ENCODE measurements at places on chromosomes 4 and X.
A peak's percentile ranks its signal among the peaks of the same experiment; 100 is the strongest.

GRCh38 chr4:147928400-147928799 lies 196.5 kb downstream of the ARHGAP10 start:
- DNase-seq = no peak

DNA sequence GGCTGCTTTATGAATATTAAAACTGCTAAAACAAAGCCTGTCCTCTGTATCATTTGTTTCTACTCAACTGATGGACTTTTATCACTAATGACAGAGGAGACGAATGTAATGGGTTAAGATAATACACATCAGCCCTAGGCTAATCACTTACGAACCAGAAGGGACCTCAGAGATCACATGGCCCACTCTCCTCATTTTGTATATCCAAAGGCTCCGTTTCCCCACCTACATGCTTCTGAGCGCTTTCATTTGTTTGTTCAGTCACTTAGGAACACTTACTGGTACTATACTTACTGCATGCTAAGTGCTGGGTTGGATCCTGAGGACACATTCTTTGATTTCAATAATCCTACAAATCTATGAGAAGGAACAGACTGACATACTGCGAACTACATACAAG lies 169.3 kb downstream of the CEP135 start:
- no peak for DNase-seq

DNA sequence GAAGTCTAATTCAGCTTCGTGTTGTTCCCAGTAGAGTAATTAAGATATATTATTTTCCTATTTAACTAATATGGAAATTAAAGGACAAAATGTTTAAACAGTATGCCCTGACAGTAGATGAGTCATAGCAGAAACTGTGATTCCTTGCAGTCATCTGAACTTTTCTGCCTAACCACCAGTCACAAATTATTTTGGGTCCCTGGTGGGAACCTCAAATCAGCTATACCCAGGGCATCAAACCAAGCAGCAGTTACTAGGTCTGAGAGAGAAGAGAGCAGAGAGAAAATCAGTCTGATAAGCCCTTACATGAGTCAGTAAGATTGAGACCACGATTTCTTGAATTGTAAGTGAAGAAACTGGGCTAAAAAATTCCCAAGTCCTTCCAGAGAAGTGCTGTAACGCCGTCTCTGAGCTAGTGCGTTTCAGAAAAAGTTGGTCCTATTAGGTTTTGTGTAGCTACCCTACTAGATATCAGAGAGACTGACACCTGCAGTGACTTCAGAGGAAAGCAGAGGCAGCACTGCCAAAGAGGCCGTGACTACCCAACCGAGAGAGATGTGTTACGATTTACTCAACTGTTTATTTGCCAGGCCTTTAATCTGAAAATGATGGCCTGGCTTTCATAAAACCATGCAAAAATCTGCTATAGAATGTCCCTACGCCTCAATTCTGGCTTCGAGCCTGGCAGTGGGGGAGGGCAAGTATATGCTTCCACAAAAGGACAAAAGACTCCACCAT lies 21.7 kb upstream of the GPM6A start:
- DNase-seq = peak; percentile 81

GRCh38 chr4:110617075-110617640 lies 5.7 kb downstream of the PITX2 start:
- DNase-seq = no peak

DNA sequence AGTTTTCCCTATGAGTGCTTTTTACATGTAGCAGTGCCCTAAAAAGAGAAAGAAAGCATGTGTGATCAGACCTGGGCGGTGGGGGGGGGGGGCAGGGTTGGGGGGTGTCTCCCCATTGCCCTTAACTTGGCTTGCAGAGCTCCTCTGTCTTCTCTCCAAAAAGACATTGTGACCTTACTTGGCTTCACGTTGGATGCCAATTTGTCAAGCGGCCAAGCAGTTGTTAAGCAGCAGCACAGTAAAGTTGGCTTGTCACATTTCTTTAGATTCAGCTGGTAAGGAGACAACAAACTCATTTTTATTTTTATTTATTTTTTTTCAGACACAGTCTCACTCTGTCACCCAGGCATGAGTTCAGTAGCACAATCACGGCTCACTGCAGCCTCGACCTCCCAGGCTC lies 57.3 kb upstream of the ZNF157 start:
- DNase-seq = no peak

DNA sequence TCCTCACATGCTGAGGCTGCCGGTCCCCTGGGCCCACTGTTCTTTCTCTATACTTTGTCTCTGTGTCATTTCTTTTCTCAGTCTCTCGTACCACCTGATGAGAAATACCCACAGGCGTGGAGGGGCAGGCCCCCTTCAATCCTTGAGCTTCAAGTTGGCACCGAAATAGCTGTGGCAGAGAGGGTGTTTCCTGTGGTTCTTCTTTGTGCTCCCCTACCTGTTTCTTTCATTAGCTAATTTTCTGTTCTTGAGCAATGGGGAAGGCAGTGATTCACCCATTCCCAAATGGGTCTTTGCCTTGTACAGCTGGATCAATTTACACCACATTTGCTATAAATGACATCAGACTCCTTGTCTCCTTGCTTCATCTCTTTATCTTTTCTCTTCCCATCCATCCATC lies 2.1 kb upstream of the CYSLTR1 start:
- no peak for DNase-seq

DNA sequence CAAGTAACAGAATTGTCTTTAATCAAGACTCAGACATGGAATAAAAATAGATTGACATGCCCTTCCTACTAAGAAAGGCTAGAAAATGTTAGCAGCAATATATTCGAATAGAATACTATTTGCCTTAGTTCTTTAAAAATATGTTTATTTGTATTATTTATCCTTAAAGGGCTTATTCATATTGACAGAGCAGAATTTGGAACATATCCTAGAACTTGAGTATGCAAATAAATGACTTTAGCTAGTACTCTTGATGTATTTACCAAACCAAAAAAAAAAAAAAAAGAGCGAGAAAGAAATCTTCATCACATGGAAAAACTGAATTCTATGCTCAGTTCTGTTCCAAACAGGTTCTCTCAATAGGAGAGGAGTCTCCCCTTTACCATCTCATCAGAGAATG lies 68.9 kb upstream of the PPARGC1A start:
- no peak for DNase-seq

GRCh38 chr4:178799204-178799603 lies 1357.0 kb upstream of the AGA start:
- no peak for DNase-seq

DNA sequence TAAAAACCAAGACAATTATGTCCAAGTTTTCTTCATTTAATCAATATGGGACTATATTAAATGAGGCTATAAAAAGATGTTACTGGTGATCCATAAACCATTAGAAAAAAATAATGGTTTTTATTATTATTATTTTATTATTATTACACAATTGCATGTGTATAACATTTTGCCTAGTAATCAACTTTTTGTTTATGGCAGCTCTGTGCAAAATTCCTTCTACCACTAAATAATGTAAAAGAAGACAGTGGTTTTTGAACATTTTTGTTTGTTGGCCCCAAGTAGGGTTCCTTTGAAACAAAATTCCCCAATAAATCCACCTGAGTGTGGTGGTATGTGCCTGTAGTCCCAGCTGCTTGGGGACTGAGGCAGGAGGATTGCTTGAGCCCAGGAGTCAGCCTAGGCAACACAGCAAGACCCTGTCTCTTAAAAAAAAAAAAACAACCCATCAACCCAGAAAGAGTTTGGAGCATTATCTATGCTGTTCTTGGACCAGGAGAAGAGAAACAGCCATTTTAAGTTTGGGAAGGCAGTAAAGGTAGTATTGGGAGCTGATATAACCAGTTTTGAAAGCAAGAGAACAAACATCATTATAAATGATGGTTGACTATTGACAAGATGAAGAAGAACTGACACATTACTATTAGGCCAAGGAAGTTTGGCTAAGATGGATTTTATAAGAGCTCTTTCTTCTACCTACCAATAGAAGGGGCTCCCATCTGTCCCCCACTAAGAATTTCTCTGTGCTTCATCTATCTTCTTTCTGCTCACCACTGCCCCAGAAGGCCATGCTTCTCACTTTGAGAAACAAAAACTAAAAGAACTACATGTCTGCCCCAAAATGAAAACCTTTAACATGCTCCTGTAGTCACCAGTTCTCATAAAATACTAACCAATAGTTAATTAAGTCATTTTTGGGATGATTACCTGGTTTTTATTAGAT lies 2.2 kb downstream of the TMEM156 start:
- DNase-seq = no peak

- no peak for DNase-seq
Measured at GRCh38 chr4:69576251-69576877, 63.1 kb downstream of the UGT2A2 start.

DNA sequence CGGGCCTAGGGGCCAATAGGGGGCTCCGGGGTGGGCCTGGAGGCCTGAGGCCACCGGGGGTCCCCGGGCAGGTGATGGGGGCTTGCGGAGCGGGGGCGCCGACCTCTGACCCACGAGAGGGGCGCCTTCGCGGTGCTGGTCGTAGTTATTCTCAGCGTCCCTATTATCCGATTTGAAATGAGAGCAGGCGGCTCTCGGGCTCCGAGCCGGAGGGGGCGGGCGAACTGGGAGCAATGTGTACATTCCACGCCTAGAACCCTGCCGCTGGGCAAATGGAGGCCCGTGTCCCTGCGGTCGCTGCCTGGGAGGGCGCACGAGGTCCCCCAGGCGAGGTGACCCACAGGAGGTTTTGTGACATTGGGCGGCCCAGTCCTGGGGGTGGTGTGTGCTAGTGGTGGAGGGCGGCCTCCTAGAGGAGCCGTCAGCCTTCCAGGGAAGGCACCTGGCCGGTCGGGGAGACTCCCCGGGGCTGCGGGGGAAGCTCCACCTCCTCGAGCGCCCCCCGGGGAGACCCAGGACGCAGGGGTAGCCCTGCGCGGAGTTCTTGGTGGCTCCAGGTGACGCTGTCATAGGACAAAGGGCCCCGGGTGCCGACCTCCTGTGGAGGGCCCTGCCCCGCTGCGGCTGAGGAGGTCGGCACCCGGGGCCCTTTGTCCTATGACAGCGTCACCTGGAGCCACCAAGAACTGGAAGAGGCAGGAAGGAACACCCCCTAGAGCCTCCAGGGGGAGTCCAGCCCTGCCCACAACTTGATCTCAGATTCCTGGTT lies 102.6 kb upstream of the PRKX start:
- peak; percentile 48 for DNase-seq

- no peak for DNase-seq
Measured at GRCh38 chr4:177175473-177175872, 134.2 kb upstream of the NEIL3 start.

GRCh38 chr4:101693842-101694398 lies 96.6 kb upstream of the BANK1 start:
- peak; percentile 69 for DNase-seq

GRCh38 chr4:82599336-82599735 lies 37.5 kb upstream of the TMEM150C start:
- peak; percentile 14 for DNase-seq

DNA sequence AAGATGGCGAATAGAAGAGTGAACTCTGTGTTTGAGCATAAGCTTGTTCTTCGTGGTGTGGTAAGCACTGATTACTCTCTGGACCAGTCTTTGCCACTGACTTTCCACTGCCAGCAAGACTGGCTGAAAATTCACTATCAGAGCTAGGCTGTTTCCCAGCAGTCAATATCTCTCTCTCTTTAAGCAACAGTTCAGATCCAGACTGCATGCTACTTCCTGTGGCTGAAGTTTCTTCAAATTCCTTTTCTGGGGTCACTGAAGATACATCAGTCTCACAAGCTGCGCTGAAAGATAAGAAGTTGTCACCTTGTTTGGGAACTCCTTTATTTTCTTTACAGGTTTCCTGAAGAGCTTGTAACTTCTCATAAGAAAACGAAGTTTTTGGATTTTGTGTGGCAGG lies 54.0 kb upstream of the FAM120C start:
- no peak for DNase-seq

DNA sequence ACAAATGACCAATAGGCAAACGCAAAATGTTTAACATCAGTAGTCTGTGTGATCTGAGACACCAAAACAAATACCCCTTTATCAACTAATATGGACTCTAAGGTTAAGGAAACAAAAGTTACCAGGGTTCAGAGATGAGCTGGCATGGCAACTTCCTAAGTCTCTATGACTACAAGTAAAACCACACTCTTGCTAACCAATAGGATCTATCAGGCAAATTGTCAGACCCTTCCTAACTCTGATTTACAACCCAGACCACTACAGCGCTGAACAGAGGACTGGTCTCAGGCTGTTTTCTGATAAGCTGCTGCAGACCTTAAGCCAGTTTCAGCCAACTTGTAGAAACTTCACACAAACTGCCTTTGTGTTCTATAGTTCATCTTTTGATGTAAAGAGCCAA lies 608.0 kb downstream of the TLL1 start:
- no peak for DNase-seq

DNA sequence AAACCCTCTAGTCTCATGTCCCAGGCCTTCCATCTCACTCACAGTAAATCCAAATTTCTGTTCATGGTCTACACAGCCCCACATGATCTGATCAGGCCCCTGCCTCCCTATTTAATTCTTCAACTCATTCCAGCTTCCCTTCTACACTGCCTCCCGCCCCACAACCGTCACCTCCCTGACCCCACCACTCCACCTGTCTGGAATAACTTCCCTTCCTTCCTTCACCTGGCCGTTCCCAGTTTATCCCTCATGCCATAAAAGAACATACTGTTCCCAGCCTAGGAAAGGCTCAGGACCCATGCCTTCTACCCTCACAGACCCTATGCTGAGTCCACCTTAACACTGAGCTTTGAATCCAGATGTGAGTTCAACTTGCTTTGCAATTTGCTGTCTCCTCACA lies 6.8 kb upstream of the CD99L2 start:
- no peak for DNase-seq

DNA sequence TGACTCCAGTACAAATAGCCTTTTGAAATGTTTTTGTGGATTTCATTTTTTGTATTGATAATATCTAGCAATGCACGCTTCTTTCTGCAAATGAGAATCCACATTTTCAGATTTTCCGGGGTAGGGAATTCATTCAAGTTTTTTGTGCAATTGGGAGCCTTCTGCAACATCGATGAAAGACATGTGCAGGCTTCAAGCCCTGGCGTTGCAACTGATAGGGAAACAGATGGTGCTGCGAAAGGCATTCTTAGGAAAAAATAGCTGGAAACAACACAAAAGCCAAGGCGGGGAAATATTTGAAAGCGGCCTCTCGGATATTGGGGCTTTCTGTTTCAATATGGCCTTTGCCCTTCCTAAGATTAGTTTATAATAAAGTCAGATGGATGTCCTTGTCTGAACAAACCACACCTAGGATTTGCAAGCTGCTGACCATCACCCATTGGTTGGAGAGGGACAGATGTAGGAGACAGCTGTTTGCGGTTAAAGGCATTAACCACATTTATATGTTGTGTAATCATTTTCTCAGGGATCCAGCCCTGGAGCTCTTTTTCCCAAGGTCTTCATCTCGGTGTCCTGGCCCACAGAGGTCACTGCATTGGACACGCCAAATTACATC lies 136.5 kb downstream of the PRKX start:
- no peak for DNase-seq

- peak; percentile 82 for DNase-seq
Measured at GRCh38 chrX:21487832-21488231, 113.6 kb downstream of the CNKSR2 start.

Measured in NCI-H1105 treated with DMSO at 0.1 percent for 48 hours (cell line).